Smooth muscle cell of the umbilical artery (primary cell): ENCODE measurements at places on chromosomes 2 and 18. TPM values are rescaled to one million over a fixed set of nuclear protein-coding genes. Genes with fewer than 3 reads are reported as not detected.

TPRKB gene
- total RNA-seq: 14.8 and 18.6 TPM in 2 replicates

WDFY1 gene
- 99.2 and 128 TPM in 2 replicates for total RNA-seq

SERPINB4 gene
- 0.09 TPM in 1 of 2 replicates, not detected in the other for total RNA-seq

OTOS gene
- not detected in 2 replicates for total RNA-seq

SH3BP4 gene
- 15.4 and 41.1 TPM in 2 replicates for total RNA-seq

ABCG5 gene
- total RNA-seq: not detected in 2 replicates

CERS6 gene
- total RNA-seq: 19.9 and 24.2 TPM in 2 replicates

ABCG8 gene
- total RNA-seq: not detected in 2 replicates

NMS gene
- not detected in 2 replicates for total RNA-seq

CCDC142 gene
- total RNA-seq: 23.2 and 25.2 TPM in 2 replicates

TTC21B gene
- 27.0 and 44.2 TPM in 2 replicates for total RNA-seq

NOSTRIN gene
- total RNA-seq: not detected in 2 replicates

ZNF519 gene
- total RNA-seq: 2.1 and 5.5 TPM in 2 replicates

GPR39 gene
- 1.8 and 7.4 TPM in 2 replicates for total RNA-seq

KCNG3 gene
- total RNA-seq: 0.05 TPM in 1 of 2 replicates, not detected in the other

CCL20 gene
- 0.92 and 3.0 TPM in 2 replicates for total RNA-seq

CDCA7 gene
- 0.89 and 8.8 TPM in 2 replicates for total RNA-seq

CCBE1 gene
- 0.59 and 19.1 TPM in 2 replicates for total RNA-seq

ERICH2 gene
- total RNA-seq: 0.30 TPM in 1 of 2 replicates, not detected in the other

PAIP2B gene
- total RNA-seq: 0.30 and 0.42 TPM in 2 replicates

ARL5A gene
- total RNA-seq: 74.2 and 123 TPM in 2 replicates

PXDN gene
- 785 and 893 TPM in 2 replicates for total RNA-seq

REG1B gene
- total RNA-seq: not detected in 2 replicates

RAB17 gene
- total RNA-seq: 0.59 and 0.60 TPM in 2 replicates

ST8SIA3 gene
- total RNA-seq: not detected in 2 replicates

RSAD2 gene
- 0.23 and 0.30 TPM in 2 replicates for total RNA-seq

QPCT gene
- 44.2 and 44.5 TPM in 2 replicates for total RNA-seq

VIT gene
- total RNA-seq: 0.30 TPM in 1 of 2 replicates, not detected in the other

SCN3A gene
- 0.05 and 0.89 TPM in 2 replicates for total RNA-seq

FHOD3 gene
- 77.6 and 85.5 TPM in 2 replicates for total RNA-seq

DGKD gene
- total RNA-seq: 9.2 and 14.9 TPM in 2 replicates

GCG gene
- total RNA-seq: not detected in 2 replicates

GPR35 gene
- total RNA-seq: 0.30 and 1.3 TPM in 2 replicates

B3GNT7 gene
- total RNA-seq: under 0.01 and 0.60 TPM in 2 replicates

CYTIP gene
- 0.30 TPM in 1 of 2 replicates, not detected in the other for total RNA-seq

KRTCAP3 gene
- total RNA-seq: not detected in 2 replicates

NLRC4 gene
- not detected in 2 replicates for total RNA-seq

SP140 gene
- total RNA-seq: under 0.01 and 2.0 TPM in 2 replicates

SAP130 gene
- total RNA-seq: 4.8 and 6.7 TPM in 2 replicates

EGR4 gene
- total RNA-seq: not detected in 2 replicates

FBXO41 gene
- 1.8 and 2.4 TPM in 2 replicates for total RNA-seq

RTP5 gene
- not detected in 2 replicates for total RNA-seq

NTSR2 gene
- not detected in 2 replicates for total RNA-seq

ITGB6 gene
- total RNA-seq: 0.30 and 0.60 TPM in 2 replicates

SDC1 gene
- 77.2 and 102 TPM in 2 replicates for total RNA-seq
